ENCODE measurements at places on chromosomes 6 and 20.
A peak's percentile ranks its signal among the peaks of the same experiment; 100 is the strongest.

DNA sequence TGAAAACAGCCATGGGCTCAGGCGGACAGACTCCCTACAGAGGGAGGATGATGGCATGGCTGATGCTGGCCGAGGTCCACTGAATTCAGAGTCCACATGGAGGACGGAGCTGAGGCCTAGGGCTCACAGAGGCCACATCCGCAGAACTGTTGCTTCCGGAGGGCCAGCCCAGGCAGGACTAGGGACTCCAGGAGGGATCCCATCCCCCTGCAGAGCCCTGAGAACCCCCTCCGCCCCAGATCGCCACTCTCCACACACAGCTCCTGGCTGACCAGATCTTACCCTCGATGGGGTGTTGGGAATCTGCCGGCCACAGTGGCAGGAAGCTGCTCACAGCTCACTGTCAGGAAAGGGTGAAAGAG is 399.2 kb downstream of the TAF4 start:
- no peak for DNase-seq

DNA sequence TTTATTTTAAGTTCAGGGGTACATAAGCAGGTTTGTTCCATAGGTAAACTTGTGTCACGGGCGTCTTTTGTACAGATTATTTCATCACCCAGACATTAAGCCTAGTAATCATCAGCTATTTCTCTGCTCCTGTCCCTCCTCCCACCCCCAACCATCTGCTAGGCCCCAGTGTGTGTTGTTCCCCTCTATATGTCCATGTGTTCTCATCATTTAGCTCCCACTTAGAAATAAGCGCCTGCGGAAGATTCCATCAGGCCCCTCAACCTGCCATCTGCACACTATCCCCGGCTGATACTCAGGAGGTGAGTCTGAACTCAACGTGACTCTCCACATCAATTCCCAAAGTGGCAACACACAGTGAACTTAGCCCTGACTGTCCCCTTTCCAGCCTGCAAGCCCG is 228.0 kb upstream of the SYNDIG1 start:
- DNase-seq = no peak

GRCh38 chr20:54194724-54195438 is 13.0 kb upstream of the PFDN4 start:
- DNase-seq = no peak

GRCh38 chr6:133804265-133804664 is 84.6 kb upstream of the TCF21 start:
- DNase-seq = peak; percentile 32

DNA sequence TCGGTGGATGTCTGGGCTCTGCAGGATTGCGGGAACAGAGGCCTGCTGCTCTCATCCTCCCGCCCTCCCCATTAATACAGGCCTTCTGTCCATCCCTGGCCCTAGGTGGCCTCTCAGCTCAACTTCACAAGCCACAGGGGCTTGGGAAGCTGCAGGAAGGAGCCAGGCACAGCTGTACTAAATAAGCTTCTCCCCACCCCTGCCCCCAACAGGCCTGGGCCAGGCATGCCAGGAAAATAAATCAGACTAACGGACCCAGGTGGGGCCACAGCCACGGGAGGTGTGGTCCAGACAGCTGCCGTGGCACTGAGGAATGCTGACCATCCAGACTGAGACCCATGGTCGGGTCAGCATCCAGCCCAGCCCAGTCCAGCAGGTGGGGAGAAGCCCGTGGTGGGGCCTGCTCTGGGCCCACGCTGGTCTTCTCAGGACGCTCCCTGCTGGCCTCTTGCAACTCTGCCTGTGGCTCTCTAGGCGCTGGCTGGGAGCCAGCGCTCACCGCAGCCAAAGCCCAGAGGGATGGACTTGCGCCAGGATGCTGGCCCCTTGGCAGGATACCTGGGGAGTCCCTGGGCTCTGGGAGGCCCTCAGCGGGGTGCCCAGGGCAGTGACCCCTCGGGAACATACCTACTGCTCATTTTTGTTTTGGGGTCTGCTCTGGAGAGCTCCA is 8.6 kb upstream of the YTHDF1 start:
- no peak for DNase-seq

GRCh38 chr6:110534731-110535492 is 58.5 kb upstream of the SLC22A16 start:
- peak; percentile 43 for DNase-seq

- no peak for DNase-seq
These were observed 102.3 kb downstream of the TBC1D7 start for GRCh38 chr6:13226071-13226470.

DNA sequence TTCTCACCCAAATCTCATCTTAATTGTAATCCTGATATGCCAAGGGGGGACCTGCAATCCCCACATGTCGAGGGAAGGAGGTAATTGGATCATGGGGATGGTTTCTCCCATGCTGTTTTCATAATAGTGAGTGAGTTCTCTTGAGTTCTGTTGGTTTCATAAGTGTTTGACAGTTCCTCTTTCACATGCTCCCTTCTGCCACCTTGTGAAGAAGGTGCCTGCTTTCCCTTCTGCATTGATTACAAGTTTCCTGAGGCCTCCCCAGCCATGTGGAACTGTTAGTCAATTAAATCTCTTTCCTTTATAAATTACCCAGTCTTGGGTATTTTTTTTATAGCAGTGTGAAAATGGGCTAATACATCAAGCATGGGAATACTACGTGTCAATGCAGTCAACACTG is 925.0 kb upstream of the MAN1A1 start:
- DNase-seq = no peak

DNA sequence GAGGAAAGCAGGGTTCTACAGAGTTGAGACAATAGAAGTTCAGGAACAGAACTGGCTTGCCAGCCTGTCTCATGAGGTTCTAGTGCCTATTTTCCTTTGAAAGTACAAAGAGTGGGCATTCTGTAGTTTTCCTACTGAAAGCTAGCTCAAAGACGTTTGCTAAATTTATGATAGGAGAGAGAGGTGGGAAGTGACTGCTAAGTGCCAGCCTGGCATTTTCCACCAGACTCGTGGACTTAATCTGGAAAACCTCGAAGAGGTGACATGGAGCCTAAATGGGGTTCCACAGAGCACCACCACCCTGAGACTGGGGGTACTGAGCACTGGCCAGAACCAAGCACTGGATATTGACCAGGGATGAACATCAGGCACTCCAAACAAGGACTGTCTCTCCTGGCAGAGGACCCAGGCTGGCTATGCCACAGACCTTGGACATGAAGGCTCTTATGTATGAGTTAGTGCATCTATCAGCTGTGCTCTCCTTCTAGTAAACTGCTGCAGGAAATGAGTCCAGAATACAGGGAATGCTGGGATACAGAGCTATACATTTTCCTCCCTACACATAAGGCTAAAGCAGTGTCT is 7.1 kb downstream of the PEX6 start:
- DNase-seq = no peak

- peak; percentile 16 for DNase-seq
These were observed 64.9 kb upstream of the TGM3 start for GRCh38 chr20:2230726-2231488.

GRCh38 chr6:89357390-89357789 is 4.9 kb upstream of the UBE2J1 start:
- DNase-seq = no peak

- peak; percentile 56 for DNase-seq
These were observed 611.3 kb downstream of the HDGFL1 start for GRCh38 chr6:23180504-23181293.

GRCh38 chr6:41373627-41373918 is 38.2 kb downstream of the NCR2 start:
- DNase-seq = no peak

DNA sequence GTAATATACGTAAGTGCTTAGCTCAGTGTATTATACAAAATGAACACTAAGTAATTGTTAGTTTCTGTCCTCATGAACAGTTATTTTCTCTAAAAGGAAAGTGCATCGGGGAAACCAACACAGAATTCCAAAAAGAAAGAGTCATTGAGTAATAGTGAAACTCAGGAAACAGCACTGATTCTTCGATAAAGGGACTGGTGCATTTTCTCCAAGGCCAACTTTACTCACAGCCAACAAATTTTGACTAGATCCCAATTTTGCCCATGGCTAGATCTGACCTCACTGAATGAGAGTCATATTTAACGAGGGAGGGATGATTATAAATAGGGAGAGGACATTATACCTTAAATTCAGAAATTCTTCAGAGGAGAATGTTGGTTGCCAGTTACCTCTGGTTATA is 390.9 kb upstream of the NRSN1 start:
- no peak for DNase-seq

- DNase-seq = no peak
These were observed 64.3 kb downstream of the TTI1 start for GRCh38 chr20:37968841-37969401.

DNA sequence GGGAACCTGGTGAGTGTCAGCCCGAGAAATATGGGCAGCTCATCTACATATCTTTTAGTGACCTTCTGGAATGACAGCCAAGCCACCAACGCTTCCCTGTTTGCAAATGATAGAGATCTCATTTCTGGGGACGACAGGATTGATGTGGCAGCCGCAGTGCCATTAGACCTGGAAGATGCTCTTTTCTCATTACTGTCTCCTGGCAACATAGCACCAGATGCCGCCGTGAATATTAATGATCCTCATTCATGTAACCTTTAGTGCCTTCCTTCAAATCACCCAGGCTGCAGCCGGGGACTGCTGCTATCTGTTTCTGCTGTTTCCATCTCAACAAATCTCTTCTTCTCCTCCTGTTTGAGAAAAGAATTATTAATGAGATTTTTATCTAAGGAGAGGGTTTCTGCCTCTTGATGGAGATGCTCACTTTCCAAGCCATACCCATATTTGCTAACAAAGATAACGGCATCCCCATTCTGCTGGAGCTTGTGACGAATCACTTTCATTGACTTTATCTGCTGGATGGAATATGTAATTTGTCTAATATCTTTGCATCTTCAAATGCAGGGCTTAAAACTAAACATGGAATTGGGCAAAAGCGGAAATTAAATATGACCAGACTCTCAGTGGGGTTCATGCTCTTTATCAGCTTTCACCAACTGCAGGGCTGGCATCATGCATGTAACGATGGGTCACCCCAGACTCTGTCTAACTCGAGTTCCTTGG is 74.8 kb upstream of the KIF16B start:
- DNase-seq = no peak

GRCh38 chr20:34473262-34473883 is 42.8 kb upstream of the DYNLRB1 start:
- peak; percentile 63 for DNase-seq
